ENCODE measurements at places on chromosomes 13 and 19.

- DNase-seq = no peak
These were observed 32.9 kb upstream of the KCTD15 start for GRCh38 chr19:33763633-33764371.

DNA sequence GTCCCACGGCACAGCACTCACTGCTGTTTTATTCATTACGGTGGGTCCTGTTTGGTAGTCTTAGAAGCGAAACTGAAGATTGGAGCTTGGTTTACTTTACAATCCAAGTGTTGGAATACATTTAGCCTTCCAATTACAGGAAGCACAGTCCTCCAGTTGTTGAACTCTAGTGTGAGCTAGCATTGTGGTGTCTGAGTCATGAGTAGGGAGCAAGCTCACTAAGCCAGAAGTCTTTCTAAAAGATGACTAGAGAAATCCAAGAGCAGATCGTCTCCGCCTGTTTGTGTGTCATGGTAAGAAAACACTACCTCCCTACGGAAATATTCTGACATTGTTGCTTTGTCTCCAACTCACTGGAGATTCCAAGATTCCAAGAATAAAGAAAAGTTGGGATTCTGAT lies 10.1 kb upstream of the SHISA2 start:
- no peak for DNase-seq

- DNase-seq = no peak
These were observed 5.4 kb upstream of the MCF2L start for GRCh38 chr13:112963641-112964040.

DNA sequence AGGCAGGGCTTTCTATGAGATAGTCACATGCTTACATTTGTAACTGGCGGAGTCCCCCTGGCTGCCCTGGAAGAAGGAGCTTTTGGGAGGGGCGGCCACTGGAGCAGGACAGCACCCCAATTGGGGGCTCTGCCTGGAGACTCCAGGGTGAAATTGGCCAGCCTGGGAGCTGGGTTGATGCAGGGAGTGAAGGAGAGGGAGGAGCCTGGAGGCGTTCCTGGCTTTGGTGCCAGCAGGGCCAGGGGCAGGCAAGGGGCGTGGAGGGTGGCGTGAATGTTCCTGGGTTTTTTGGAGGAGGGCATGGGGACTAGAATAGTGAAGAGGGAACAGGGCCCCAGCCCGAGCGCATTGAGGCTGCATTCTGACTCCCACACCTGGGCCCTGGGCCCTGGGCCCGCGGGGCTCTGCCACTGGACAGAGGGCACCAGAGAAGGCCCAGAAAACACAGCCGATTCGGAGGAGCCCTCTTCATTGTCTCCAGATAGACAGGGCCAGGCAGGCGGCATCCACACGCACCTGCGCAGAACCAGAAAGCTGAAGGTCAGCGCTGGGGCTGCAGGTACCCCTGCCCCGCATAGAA lies 29.5 kb downstream of the COMP start:
- DNase-seq = no peak

DNA sequence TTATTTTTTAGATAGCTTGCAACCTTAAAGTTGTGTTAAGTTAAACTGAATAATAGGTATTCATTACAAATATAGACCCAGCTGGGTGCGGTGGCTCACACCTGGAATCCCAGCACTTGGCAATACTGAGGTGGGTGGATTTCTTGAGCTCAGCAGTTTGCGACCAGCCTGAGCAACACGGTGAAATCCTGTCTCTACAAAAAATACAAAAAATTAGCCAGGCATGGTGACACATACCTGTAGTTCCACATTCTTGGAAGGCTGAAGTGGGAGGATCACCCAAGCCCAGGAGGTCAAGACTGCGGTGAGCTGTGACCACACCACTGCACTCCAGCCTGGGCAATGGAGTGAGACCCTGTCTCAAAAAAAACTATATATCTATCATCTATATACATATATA lies 386.5 kb downstream of the PCDH17 start:
- no peak for DNase-seq

DNA sequence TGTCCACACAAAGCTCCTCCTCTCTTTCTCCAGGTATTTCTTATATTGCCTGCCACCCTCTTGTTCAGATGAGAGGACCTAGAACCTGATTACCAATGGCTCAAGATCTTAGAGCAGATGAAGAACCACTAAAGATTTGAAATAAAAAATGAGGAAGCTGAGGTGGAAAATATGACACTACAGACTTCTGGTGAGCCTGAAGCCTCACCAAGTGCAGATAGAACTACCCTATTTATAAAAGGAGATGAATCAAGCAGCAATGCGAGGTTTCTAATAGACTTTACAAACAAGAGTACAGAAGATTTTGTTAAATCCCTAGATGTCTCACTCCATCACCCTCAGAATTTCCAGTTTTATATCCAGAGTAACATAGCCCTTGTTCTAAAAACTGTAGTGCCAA lies 345.8 kb downstream of the TBC1D4 start:
- DNase-seq = no peak

GRCh38 chr19:32802840-32803239 lies 66.7 kb downstream of the SLC7A9 start:
- no peak for DNase-seq

GRCh38 chr19:46452186-46452585 lies 19.2 kb downstream of the PNMA8A start:
- DNase-seq = no peak

All from CD14-positive monocyte (primary cell).